ENCODE measurements at places on chromosomes 3 and 15.

- no peak for DNase-seq
Observed at GRCh38 chr3:77524463-77524862, 484.6 kb downstream of the ROBO2 start.

GRCh38 chr15:42691308-42691707 is 45.6 kb downstream of the CDAN1 start:
- no peak for DNase-seq

DNA sequence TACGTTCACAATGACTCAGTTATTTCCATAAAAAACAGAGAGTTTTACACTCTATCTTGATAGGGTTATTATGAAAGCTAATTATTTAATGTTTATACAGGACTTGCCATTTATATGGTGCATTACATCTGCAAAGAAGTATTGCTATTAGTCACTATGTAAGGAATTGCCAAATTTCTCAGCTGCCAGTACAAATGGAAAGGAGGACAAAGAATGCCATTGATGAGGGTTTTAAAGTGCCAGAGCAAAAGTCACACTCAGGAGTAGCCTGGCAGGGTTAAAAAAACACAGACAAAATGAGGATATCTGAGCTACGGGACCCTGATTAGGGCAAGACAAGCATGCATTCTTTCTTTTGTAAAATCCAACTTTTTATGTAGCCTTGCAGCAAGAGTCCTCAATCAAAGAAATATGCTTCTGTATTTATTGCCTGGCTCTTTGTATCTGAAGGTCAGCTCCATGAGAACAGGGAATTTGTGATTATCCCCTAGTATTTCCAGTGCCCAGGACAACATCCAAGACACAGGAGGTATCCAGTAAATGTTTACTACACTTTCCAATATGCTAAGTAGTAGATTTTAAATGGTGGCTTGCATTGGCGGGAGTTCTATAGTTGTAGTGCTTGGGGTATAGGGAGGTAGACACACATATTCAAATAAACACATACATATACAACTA is 1013.6 kb downstream of the ROBO1 start:
- no peak for DNase-seq

DNA sequence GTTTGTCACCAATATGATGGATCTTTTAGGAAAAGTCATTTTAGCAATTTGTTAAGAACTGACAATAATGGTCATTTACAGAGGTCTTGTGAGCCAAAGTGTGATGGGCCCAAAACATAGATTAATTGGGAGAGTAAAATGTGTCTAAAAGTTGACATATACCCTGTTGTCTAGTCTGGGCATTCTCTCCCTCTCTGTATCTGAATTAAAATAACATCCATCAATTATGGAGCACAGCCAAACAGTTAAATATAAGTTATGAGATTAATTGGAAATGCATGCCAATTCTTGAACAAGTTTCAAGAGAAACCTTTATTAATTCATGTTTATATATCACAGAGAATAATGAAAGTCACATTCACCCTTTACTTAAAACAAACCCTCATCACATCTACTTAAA is 13.6 kb upstream of the NANOGP8 start:
- DNase-seq, result no peak

GRCh38 chr15:92934716-92935115 is 34.6 kb downstream of the CHD2 start:
- DNase-seq, result no peak

- no peak for DNase-seq
Observed at GRCh38 chr3:183515968-183516851, 39.3 kb downstream of the KLHL6 start.

DNA sequence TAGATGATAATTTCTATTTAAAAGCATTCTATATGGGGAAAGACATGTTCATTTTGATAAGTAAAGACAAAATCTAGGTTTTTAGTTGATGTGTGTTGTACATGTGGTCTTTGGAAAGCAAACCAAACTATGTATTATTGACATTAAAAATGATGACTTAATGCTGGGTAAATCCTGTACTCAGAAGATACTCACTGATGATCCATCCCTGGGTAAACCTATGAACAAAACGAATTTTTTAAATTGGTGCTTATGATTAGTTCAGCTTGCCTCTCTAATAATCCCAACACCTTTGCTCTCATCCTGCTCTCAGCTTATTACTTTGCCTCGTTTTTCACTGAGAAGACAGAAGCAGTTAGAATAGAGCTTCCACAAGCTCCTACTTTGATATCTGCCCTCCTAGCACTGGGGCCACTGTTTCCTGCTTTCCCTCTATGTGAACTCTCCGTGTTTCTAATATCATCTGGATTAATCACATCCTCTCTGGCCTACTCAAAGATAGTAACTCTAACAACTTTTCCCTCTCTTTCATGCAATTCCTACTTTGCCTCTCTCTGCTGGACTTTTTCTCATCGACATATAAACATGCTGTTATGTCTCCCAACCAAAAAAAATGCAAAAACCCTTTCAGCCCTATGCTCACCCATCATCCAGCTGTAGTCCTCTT is 29.3 kb downstream of the RARRES1 start:
- no peak for DNase-seq

DNA sequence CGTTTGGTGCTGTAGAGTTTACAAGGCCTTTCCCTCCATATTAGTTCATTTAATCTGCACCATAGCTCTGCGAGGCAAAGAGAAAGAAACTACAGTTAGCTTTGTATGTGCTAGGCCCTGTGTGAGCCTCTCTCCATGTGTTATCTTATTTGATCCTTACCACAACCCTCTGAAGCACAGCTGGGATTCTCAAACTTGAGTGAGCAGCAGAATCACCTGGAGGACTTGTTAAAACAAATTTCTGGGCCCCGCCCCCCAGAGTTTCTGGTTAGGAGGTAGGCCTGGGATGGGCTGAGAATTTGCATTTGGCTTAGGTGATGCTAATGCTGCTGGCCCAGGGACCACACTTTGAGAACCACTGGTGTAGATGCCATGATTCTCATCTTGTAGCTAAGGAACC is 12.3 kb downstream of the CA12 start:
- no peak for DNase-seq

GRCh38 chr3:17261627-17262369 is 377.0 kb downstream of the PLCL2 start:
- no peak for DNase-seq

DNA sequence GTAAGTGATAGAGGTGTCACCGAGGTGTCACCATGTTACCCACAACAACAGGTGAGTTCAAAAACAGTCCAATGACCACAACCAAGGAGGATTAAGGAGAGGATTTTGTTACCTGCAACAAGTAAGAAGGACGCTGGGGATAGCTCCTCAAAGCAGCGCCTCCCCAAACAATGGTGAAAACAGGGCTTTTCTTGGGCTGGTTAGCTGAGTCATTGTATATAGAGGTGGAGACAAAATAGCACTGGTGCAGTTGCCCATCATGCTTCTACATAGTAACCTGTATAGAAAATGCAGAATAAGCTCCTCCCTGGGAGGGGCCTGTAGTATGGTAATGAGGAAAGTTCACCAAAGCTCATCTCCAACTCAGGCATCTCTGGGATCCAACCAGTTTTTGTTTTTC is 116.9 kb upstream of the EIF1B start:
- no peak for DNase-seq

DNA sequence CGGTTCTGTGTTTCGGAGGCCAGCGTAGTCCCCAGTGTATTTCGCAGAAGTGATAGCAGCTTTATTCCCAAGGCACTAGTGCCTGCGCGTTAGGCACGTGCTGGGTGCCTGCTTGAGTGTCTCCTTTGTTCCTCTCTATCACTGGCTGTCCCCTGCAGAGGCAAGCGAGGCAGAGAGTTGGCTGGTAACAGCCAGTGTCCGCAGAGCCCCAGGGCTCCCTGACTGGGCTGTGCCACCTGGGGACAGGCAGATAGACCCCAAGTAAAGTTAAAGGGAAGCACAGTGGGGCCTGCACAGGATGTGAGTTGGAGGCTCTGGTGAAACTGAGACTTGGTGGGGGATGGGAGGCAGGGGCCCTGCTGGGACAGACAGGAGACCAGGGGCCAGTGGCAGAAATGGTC is 50.7 kb downstream of the APBA2 start:
- no peak for DNase-seq

- no peak for DNase-seq
Observed at GRCh38 chr3:177658354-177658753, 461.1 kb upstream of the TBL1XR1 start.

DNA sequence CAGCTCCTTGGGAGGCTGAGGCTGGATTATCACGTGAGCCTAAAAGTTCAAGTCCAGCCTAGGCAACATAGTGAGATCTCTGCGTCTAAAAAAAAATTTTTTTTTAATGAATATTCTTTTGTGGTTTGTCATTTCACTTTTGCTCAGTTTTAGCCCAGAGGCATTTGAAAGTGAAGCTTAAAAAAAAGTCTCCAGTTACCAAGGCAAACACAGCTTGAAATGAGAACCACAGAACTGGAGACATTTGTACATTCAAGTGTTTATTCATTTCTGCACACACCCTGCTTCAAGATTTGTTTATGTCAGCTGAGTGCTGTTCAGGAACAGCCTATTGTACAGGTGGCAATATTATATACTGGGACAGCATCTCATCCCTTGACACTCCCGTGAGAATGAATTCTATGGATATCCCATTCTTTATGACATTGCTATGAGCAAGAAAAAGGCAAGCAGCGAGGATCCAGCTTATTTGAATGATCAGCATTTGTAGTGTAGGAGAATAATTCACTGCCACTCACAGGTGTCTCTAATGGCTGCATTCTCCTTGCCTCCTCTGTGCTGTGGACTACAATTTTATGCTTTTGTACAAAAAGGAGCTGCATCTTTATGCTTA is 444.8 kb upstream of the GRM7 start:
- no peak for DNase-seq

DNA sequence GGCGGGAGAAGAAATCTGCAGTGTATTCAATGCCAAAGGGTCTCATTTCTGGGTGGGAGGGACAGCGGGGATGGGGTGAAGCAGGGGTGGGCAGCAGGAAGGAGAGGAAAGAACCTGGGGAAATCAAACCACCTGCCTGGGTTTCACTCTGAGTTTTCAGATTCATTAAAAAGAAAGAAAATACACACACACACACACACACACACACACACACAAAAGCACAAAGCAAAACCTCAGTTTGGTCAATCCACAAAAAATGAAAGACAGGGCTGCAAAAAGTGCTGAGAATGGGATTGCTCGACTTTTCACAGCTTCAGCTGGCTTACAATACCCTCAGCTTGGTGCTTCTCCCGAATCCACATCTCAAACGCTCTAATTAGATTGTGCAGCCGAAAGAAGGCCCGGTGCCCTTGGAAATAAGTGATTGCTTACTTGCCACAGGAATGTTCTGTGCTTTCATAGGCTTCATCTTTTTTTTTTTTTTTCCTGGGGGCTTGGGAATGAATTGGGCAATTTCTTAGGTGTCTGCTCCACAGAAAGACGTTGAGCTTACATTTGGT is 370.5 kb downstream of the RORA start:
- no peak for DNase-seq

- no peak for DNase-seq
Observed at GRCh38 chr3:83740504-83740903, 1218.3 kb upstream of the CADM2 start.
